ENCODE measurements at places on chromosomes 2 and 18.

DNA sequence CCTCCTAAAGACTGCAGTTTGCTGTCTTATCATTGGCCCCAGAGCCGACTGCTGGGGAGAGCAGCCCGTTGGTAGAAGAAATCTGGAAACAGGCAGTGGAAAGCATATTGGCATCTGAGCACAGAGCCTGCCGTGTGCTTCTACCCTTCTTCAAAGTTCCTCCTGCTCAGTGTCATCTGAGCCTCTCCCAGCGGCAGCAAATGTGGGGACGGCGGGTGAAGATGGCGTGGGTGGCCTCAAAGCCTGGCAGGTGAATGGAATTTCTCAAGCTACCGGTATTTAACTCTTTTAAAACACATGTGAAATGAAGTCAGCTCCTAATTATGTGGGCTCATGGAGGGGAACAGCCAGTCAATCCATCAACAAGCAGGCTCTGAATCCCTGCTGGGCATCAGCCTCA lies 181.6 kb upstream of the PXDN start:
- no peak for DNase-seq

GRCh38 chr2:70014959-70015358 lies 53.5 kb upstream of the ASPRV1 start:
- DNase-seq: no peak

DNA sequence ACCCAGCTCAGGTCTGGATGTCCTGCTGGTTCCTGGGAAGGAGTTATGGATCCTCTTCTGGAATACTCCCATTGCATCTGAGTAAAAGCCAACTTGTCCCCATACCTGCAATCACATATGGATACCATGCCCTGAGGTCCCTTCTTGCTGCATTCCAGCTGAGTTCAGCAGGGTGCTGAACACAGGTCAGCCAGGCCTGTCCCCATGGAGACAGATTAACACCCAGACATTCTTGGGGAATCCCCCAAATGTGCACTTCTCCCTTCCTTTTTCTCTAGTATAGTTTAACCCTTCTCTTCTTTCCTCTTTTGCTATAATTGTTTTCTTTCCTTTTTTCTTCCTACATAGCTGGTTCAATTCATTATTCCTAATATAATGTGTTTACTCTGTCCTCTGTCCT lies 799.6 kb upstream of the HS6ST1 start:
- no peak for DNase-seq

DNA sequence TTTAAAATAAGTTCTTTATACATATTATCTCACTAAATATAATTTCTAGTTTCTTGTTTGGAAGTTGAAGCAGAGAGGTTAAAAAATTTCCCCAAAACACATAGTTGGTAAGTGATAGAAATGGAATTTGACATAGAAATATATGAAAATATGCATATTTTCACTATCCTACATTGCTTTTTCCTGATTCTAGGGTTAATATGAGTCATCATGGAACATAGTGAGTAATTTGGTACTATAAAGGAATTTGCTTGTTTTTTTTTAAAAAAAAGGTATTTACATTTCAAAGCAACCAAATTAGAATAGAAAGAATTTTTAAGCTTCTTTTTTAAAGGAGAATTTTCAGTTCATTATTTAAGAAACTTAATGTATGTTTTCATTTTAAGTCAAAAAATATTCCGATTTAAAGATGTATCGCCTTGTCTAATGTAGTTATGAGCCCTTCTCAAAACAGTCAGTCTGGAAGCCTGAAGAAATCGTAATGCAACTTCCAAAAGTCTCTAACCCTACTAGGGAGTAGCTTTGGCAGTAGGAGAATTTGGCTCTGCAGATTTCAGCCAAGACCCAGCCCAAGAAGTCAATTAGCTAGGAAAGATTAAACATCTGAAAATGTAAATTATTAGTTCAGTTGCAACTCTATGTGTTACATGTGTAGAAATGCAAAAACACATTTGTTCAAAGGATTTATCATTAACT lies 147.3 kb downstream of the RDH14 start:
- DNase-seq: no peak

DNA sequence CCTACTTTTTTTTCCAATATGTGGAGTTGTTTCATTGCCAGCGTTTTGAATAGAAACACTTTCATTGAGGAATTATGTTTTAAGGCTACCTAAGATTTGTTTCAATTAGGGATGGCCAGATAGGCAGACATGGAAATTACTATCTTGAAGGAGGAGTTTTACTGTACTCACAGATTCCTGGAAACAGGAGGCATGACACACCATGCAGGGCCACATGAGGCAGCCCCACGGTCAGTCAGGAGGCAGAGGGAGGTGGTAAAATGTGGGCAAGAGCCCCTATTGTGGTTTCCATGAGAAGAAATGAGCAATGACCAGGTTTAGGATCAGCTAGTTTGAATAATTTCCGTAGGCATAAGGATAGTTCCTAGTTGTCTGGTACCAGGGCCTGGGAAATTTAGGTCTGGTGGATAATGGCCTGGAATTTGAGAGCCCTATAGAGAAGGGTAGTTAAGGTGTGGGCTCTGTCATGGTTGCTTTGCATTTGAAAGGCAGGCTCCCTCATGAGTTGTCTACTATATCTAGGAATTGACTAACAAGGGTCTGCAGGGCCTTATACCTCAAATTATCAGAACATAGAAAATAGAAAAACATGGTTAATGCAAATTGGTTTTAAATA lies 360.0 kb upstream of the KCNJ3 start:
- DNase-seq: no peak
